RWPE2 (cell line): ENCODE measurements at places on chromosomes 2 and 18.

DNA sequence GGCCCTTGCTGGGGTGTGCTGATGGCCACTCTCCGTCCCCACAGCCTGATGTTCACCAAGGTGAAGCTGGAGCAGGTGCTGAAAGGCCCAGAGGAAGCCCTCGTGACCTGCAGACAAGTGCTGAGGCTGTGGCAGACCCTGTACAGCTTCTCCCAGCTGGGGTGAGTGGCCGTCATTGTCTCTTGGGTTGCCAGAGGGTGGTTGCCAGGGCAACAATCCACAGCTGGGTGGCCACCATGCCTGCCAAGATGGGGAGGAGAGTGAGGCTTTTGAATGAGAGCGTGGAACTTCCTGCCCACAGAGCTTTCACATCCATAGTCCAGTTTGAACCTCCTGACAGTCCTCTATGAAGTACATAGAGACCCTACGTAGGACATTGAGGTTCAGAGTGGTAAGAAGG, 108.8 kb downstream of the STPG4 start:
- DNase-seq = no peak

DNA sequence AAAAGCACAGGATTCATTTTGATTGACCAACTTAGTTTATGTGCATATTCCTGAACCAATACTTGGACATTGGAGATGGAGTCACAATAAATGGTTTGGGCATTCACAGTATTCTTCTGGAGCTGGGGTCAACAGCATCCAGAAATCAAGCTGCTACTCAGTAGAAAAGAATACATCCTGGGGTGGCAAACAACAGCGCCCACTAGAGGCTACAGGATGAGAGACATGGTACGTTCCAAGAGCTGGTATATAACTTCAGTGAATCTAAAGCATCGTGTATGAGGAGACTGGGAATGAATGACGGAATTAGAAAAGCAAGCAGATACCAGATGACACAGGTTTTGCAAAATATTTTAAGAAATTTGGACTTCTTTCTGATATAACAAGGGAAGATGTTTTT, 142.9 kb upstream of the FIGN start:
- no peak for DNase-seq

GRCh38 chr18:25327584-25327983, 24.4 kb downstream of the ZNF521 start:
- DNase-seq = no peak

GRCh38 chr2:24517247-24517646, 26.2 kb downstream of the NCOA1 start:
- DNase-seq = no peak

GRCh38 chr2:35803126-35803525, 552.5 kb upstream of the CRIM1 start:
- no peak for DNase-seq

- no peak for DNase-seq
These were observed 97.2 kb downstream of the SEPTIN10 start for GRCh38 chr2:109516445-109517117.

- DNase-seq = no peak
These were observed 3.9 kb upstream of the KLHL29 start for GRCh38 chr2:23381084-23381483.

DNA sequence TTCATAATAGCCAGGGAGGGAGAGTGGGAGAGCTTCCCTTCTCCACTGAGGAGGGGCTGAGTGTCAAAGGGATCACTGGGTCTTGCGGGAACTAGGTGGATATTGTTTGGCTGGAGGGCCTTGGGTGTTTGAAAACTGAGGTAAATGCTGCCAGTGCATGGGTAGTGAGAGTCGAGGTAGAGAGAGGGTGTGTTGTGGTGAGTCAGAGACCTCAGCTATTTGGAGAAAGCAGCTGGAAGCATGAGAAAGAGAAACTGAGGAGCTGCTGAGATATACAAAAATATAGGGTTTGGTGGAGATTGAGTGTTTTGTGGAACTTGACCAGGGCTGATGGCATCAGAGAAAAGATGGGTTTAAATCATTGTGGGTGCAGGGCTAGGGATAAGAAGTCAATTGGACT, 127.0 kb upstream of the CCDC195 start:
- DNase-seq = no peak

GRCh38 chr2:240686460-240686859, 3.8 kb upstream of the AQP12B start:
- DNase-seq = no peak

GRCh38 chr18:75896865-75897264, 469.4 kb upstream of the SMIM21 start:
- DNase-seq = no peak

DNA sequence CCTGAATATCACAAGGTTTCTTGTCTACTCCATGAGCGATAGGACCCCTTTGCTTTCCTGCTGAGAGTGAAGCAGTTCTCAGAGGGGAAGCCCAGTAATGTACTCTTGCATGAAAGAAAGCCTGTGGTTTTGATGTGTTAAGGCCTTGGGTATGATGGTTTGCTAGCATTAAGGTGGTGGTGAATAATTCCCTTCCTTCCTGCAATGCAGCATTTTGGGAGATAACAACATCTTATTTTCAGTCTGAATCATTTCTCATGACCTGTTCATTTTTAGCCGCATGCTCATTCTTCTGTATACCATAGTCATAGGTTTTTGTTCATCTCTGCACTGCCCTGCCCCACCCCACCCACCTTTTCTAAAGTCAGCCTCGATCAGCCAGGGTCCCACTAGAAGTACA, 66.2 kb downstream of the HNMT start:
- DNase-seq = no peak
